Stimulated activated CD4-positive, alpha-beta T cell treated with anti-CD3 and anti-CD28 coated beads, Interleukin-1b, Interleukin-23, amount 100 ng/mL, for 48 hours (primary cell): ENCODE measurements at places on chromosomes 2 and 18.
A peak's percentile ranks its signal among the peaks of the same experiment; 100 is the strongest.

- no peak for DNase-seq
Observed at GRCh38 chr2:212970132-212970531, 181.3 kb downstream of the IKZF2 start.

DNA sequence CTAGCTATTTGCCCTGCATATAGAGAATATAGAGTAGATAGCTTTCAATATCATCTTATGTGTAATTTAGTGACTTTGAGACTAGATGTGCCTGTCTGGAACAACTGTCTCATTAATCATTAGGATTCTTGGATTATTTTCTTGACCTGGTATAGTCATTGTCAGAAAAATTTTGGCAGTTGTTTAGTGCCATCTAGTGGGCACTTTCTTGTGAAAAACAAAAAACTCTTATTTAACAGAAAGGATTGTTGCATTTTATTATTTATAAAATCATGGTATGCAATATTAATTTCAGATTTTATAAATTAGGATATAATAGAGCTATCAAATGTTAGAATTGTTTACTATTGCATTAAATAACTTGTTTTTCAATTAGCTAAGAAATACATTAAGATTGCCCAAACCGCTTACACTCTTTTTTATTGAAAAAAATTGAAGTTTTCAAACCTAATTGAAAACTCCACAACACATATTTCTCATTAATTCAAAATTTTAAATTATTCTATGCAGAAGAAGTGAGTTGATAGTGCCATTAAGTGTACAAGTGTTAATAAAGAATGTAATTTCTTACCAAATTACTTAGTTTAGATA lies 80.3 kb downstream of the DYNAP start:
- no peak for DNase-seq

- no peak for DNase-seq
Observed at GRCh38 chr18:77032181-77032701, 100.3 kb downstream of the MBP start.

GRCh38 chr2:11863103-11863502 lies 116.7 kb downstream of the LPIN1 start:
- no peak for DNase-seq

- no peak for DNase-seq
Observed at GRCh38 chr2:126756125-126756524, 100.2 kb downstream of the GYPC start.

DNA sequence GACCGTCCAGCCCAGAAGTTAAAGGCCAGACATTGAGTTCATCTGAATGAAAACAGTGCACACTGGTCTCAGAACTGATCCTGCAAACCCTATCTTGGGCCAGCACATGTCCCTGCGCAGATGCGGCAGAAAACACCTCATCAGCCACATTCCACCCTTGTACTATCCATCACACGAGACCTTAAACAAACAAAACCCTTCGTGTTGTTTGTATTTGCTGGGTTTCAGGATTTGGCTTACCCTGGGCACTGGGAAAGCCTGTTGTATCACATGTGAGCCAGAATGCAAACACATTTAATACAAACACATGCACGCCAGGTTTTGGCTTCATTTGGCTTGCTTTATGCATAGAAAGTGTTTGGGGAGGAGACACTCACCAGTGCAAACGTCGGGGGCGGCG lies 12.5 kb downstream of the WIPF1 start:
- no peak for DNase-seq

DNA sequence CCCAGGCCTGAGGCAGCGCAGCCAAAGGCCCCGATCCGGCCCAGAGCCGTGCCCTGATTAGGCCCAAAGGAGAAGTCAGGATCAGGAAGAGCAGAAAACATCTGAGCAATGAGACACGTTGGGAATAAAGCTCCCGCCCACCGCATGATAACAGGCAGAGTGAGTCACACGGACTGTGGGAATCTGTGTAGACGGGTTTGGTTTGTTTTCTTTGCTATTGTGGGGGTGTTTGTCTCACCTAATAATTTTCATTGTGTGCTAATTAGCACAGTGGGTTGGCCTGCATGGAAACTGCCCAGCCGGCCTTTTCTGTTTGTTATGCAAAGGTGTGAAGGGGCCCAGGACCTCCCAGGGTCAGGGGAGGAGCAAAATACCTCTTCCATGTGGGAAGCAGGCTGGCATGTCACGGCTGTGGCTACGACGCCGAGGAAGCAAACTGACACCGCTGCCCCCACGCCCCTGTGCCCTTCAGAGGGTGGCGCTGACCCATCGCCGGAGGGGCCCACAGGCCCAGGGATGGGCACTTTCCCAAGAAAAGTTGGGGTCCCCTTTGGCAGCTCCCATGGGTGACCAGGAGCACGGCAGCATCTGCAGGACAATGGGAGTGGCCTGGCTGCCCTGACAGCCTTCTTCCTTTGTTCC lies 68.4 kb upstream of the CTDP1 start:
- no peak for DNase-seq

DNA sequence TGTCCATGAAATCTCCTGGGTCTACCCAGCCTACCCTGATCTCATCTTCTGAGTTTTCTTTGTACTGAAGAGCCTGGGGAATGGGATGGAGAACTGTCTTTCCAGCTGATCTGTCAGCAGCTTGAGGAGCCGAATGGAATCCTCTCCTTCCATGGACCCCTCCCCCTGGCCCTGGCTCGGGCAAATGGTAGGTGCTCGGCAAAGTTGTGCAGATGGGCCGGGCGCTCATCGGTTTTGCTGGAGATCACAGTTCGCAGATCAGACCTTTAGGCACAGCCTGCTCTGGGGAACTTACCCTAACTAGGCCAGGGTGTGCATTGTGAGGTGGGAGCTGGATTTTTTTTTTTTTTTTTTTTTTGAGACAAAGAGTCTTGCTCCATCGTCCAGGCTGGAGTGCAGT lies 40.4 kb downstream of the LCT start:
- DNase-seq, result no peak

GRCh38 chr2:203656522-203657287 lies 49.7 kb upstream of the CD28 start:
- DNase-seq, result no peak

DNA sequence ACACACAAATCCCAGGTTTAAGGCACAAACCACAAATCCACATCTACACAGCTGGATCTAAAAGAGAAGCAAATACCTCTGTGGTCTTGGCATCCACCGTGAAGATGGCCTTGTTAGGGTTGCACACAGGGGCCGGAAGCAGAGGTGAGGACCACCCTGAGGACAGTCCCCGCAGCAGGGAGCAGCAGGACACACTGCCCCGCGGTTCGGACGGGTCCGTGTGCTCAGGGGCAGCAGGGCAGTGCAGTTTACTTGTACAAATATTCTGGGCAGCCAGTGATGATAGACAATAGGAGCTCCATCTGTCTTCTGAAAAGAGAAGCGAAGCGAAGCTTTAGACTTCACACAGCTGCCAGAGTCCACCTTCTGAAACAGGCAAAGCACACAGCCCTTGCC lies 8.8 kb downstream of the PASK start:
- DNase-seq, result no peak

DNA sequence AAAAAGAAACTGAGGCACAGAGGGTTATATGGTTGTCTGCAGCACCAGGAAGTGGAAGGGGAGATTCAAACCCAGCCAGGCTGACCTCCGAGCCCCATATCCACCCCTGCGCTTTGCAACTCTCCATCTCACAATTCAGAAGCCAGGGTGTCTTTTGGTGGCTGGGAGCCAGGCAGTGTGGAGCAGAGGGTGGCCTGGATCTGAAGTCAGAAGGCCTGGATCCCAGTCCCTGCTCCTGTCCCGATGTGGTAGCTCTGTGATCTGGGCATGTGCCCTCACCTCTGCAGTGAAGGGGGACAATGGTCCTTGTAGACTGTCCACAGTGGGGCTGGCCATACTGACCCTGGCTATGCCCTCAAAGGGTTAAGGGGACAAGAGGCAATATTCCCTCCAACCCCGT lies 57.0 kb downstream of the CIB4 start:
- DNase-seq, result no peak

GRCh38 chr2:72204786-72205503 lies 57.3 kb upstream of the CYP26B1 start:
- DNase-seq, result no peak

- no peak for DNase-seq
Observed at GRCh38 chr18:72155327-72155726, 388.8 kb downstream of the CBLN2 start.

- no peak for DNase-seq
Observed at GRCh38 chr2:64338910-64339500, 115.0 kb upstream of the LGALSL start.

DNA sequence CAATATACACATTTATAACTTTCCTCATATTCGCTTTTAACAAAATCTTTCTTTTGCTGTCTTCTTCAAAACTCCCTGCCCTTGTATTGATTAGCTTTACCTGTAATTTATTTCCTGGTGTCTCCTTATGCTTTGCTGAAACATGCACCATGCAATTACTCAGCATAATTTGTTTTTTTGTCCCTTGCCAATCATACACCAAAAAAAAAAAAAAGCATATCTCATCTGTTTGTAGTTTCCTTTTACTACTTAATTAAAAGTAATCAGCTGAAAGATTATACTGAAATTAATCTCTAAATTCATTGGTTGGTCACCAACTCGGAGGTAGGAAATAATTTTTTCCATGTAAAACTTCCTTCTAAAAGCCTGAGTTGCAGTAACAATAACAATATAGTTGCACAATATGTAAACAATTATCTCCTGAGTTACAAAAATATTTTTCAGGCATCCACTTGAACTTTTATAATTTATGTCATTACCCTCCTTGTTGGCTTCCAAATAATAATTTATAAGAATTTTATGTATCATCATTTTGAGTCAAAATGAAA lies 53.0 kb upstream of the ROCK1 start:
- no peak for DNase-seq

- no peak for DNase-seq
Observed at GRCh38 chr2:47109007-47109375, 46.1 kb downstream of the STPG4 start.

GRCh38 chr2:216004697-216005283 lies 8.6 kb downstream of the MREG start:
- no peak for DNase-seq

DNA sequence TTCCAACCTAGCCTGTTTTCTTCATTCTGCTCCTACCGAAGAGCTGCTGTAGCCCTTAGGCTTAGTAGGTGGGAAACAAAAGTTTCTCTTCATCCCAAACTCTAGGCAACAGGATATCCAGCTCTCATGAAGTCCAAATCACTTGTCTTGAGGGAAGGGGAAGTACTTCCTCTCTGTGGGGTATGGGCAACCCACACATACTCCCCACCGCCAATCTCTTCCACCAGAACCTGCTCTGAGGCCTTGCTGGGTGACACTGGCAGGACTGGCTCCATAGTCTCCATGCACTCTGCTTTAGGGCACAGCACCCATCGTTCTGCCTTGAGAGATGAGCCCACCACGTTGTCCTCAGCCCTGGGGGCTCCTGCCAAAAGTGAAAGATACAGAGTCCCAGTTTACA lies 173.0 kb downstream of the NCK2 start:
- DNase-seq, result no peak

- DNase-seq, result no peak
Observed at GRCh38 chr2:67399831-67400489, 2.8 kb downstream of the ETAA1 start.

- peak; percentile 16 for DNase-seq
Observed at GRCh38 chr2:204576362-204576979, 31.2 kb downstream of the PARD3B start.

- no peak for DNase-seq
Observed at GRCh38 chr2:8412082-8412481, 269.8 kb upstream of the ID2 start.

- DNase-seq, result no peak
Observed at GRCh38 chr18:36297417-36298125, at the start of gene FHOD3. Gene FHOD3 (plus strand): TSS chr18:36297713. CDS start chr18:36297836, 123 bp downstream.

- no peak for DNase-seq
Observed at GRCh38 chr2:18610651-18611050, 21.3 kb upstream of the NT5C1B start.

- no peak for DNase-seq
Observed at GRCh38 chr2:239642406-239643004, 241.7 kb upstream of the HDAC4 start.

GRCh38 chr2:190119923-190120590 lies 57.5 kb upstream of the MSTN start:
- no peak for DNase-seq

DNA sequence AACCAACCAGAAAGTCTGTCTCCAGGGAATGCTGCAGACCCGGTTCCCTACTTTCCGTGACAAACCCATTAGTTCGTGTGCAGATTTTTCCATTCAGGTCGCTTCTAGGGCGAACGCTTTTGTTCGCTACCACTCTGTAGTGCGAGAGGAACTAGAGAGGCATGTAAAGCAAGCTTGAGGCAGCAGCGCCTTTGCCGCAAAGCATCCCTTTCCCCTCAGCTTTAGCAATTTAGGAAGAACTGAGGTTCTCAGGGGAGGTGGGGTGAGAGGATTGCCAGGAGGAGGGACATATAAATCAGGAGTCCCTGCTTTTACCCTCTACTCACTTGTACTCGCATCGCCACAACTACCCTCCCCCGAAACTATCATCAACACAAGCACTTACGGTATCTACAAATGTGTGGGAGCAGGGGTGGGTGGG lies 748 bp upstream of the ZNF804A start:
- DNase-seq, result no peak

- no peak for DNase-seq
Observed at GRCh38 chr2:62426154-62426912, 79.7 kb downstream of the TMEM17 start.

- no peak for DNase-seq
Observed at GRCh38 chr2:240624011-240624949, 1.0 kb upstream of the GPR35 start.

DNA sequence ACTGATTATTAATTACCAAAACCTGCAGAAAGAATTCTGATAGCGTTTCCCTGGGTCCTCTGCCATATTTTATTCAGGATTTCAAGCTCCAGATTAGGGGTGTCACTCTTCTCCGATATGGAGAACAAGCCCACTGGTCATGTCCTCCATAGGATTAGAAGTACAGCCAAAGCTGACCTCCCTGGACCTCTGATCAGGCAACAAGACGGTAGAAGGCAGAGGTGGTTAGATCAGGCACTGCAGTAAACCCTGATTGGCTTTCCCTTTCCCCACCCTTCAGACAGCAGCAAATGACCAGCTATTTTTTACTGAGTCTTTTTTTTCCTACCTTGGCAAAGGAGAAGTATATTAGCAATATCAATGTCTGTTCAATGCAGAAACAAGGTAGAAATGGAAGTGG lies 37.7 kb downstream of the SPC25 start:
- DNase-seq, result no peak

DNA sequence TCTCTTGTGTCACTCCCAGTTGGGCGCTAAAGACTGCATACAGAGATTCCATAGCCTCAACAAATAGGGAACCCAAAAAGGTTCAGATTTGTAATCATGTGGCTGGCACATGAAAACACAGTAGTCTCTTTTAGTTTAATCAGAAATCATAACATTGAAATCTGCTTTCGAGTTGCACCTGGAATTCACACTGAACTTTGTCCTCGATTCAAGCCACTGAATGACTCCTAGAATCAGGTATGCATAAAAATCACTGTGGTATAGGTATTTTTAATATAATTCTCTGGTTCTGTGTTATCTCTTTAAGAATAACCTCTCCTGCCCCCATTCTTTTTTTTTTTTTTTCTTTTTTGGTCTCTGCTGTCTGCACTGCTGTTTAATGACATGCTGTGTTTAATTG lies 150.2 kb downstream of the KCNH7 start:
- DNase-seq, result no peak
